ENCODE measurements at places on chromosomes 3 and 15.

DNA sequence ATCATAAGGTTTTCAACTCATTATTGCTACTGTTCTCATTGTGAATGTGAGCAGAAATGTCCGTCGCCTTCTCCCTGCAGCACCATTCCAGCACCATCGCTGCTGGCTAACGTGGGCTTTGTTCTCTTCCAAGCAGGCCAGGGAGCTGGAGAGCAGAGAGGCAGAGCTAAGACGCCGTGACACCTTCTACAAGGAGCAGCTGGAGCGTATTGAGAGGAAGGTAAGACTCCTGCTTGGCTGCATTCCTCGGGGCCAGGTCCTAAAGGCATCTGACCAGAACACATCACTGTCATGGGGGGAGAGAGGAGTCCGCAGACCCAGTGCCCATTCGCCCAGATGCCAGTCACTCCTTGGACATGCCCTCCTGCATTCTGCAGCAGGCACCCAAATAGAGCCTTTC lies 130.4 kb upstream of the PLXNA1 start:
- no peak for DNase-seq

DNA sequence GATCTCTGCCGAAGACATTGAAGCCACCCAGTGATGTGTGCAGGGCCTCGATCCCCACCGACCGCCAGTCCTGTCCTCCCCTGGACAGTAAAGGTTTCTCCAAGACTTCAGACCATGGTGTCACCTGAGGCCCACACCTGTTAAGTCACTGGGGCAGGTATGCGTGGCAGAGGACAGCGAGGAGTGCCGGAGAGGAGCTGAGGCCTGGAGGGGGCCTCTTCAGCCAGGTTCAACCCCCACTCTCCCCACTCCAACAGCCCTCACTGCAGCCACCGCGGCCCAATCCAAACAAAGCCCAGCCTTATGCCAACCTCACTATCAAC lies 2.4 kb downstream of the GOLGA8B start:
- DNase-seq, result no peak

- no peak for DNase-seq
Measured at GRCh38 chr3:69113536-69113935, 8.9 kb downstream of the LMOD3 start.

GRCh38 chr15:39171944-39172368 lies 408.9 kb upstream of the THBS1 start:
- peak; percentile 96 for DNase-seq

DNA sequence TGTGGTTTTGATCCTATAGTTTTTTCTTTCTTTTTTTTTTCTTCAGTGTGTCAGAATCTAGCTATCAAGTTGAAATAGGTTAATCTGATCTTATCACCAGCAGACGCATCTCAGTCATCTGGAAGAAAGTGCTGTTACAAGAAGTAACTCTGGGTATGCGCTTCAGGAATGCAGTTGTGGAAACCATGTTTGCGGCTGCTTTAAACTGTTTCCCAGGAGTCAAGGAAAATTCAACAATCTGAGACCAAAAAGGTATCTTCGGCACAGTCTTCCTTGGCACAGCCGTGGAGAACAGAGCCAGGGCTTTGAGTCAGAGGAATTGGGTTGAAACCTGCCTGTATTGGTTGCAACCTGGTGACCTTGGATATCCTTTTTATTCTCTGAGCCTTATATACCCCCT lies 59.9 kb downstream of the CD47 start:
- no peak for DNase-seq

GRCh38 chr3:122502139-122502538 lies 12.6 kb downstream of the KPNA1 start:
- no peak for DNase-seq

GRCh38 chr3:64801856-64802255 lies 114.1 kb upstream of the ADAMTS9 start:
- no peak for DNase-seq

DNA sequence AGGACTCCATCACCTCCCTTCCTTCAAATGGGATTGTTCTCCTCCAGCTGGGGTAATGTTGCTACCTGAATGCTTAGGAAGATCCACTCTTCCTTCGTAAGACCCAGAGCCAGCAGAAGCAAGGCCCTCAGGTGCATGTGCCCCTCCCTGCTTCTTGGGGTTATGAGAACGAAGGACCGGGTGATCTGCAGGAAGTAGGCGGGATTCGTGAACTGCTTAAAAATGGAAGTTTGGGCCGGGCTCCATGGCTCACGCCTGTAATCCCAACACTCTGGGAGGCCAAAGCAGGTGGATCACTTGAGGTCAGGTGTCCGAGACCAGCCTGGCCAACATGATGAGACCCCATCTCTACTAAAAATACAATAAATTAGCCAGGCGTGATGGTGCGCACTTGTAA lies 8.0 kb downstream of the TLR9 start:
- peak; percentile 28 for DNase-seq

DNA sequence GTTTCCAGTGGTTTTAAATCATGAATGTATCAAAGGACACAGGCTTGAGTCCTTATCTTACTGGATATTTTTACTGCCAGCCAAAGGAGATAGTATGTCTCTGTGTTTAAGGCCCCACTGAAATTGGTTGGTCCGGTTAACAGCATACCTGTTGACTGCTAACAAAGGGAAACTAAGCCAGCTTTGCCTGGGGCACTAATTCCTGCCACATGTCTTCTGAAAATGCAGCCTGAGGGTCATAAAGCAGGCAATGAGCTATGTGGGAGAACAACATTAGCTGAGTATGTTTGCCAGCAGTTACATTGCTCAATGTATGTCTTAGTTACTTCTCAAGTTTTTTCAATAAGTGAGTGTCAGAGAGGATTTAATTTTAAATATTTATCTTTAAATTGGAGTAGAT lies 12.4 kb downstream of the PLS1 start:
- DNase-seq, result no peak

- no peak for DNase-seq
Measured at GRCh38 chr3:154898443-154898842, 181.7 kb upstream of the MME start.

GRCh38 chr3:178439504-178439903 lies 96.7 kb upstream of the KCNMB2 start:
- peak; percentile 59 for DNase-seq

DNA sequence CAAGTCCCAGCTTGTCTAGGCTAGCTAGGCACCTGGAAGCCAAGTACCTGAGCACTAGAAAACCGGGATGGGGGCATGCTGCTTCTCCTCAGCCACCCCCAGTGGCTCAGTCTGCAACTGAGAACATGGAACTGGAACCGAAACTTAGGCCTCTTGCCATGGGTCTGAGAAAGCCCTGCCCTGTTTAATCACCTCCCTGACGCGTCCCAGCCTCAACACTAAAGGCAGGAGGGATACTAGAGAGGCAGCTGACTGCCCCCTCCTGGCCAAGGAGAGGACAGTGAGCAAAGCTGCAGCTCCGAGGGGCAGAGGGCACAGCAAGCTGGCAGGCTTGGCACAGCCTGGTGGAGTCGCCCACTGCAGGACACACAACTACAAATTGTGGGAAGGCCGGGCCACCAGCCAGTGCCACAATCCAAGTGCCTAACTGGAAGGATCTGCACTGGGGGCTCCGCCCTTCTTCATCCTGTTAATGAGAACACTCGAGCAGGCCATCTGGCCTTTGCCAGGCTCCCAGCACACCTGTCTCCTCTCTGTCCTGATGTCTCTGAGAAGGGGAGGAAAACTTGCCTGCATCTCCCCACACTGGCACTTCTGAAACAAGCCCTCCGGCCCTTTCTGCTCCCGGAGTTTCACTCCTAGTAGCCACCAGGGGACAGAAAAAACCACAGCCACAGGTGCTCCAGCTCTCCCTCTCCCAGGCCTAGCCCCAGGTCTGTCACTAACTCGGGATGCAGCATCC lies 53.7 kb downstream of the BDH1 start:
- DNase-seq, result peak; percentile 92

DNA sequence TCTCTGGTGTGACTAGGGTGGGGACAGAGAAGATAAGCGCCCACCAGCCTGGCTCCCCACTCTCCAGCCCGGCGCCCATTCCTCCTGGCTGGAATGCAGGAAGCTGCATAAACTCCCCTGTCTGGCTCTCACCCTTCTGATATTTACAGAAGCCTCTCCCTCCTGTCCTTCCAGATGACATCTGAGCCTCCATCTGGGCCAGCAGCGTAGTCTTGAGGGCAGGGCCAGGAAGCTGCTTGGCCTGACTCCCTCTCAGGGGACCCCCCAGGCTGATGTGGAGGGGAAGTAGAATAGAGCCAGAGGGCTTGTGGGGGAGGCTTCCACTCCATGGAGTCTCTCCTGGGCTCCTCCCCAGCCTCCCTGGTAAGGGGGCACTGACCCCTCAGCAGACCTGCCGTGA lies 49.9 kb downstream of the LINGO1 start:
- DNase-seq, result no peak

GRCh38 chr15:47955021-47955420 lies 165.8 kb upstream of the SLC24A5 start:
- no peak for DNase-seq

GRCh38 chr15:77564938-77565337 lies 67.8 kb downstream of the LINGO1 start:
- no peak for DNase-seq

DNA sequence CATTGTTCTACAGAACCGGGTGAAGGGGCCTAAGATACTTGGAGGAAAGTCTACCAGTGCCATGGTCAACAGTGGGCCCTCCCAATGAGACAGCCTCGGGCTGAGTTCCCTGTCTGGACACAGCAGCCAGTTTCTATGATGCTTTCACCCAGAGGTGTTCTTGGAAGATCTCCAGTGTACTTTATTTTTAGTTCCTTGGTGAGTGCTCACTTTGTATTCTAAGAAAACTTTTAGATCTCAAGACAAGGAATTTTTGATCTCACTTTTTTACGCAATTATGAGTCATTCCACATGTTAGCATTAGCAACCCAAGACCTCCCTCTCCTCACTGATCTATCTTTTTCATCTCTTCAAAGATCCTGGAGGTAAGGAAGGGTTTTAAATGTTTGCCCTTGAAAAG lies 287.7 kb downstream of the RORA start:
- no peak for DNase-seq

- peak; percentile 47 for DNase-seq
Measured at GRCh38 chr3:56800130-56800831, 1.5 kb downstream of the ARHGEF3 start.

DNA sequence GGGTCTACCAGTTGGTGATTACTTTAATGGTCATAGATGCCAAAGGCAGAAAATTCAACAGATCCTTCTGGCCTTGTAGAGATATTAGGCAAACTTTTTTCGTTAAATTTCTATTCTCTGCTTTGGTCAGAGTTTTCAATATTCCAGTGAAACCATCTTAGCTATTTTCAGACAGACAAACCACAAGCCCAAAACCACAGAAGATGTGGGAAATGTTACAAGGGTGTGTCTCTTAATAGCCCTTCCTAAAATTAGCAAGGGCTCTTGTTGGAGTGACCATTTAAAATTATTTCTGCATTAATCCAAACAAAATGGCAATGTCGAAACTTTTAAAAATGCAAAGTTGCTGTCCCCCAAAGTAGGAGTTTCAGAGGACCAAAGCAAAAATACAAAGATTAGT lies 102.8 kb downstream of the ARRDC4 start:
- DNase-seq, result no peak

DNA sequence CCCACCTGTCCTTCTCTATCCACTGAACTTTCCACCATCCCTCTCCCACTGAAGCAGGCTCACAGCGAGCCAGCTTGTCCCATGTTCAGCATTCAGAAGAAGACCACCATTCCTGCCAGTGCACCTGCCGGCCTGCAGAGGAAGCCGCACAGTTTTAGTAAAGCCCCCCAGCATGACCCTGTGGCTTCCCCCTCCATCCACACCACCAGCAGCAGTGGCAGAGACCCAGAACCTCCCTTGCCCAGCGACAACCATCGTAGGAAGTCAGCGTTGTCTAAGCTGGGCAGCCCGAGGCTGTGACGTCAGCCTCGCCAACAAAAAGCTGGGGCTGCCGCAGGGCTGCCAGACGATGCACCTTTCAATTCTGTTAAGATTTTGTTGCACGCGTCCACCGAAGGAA lies 66.6 kb upstream of the TAMM41 start:
- DNase-seq, result no peak

- DNase-seq, result no peak
Measured at GRCh38 chr3:8882171-8882593, 81.1 kb downstream of the RAD18 start.

GRCh38 chr3:64392001-64392400 lies 166.7 kb upstream of the PRICKLE2 start:
- peak; percentile 7 for DNase-seq

GRCh38 chr3:85081191-85081906 lies 122.6 kb downstream of the CADM2 start:
- peak; percentile 1 for DNase-seq

DNA sequence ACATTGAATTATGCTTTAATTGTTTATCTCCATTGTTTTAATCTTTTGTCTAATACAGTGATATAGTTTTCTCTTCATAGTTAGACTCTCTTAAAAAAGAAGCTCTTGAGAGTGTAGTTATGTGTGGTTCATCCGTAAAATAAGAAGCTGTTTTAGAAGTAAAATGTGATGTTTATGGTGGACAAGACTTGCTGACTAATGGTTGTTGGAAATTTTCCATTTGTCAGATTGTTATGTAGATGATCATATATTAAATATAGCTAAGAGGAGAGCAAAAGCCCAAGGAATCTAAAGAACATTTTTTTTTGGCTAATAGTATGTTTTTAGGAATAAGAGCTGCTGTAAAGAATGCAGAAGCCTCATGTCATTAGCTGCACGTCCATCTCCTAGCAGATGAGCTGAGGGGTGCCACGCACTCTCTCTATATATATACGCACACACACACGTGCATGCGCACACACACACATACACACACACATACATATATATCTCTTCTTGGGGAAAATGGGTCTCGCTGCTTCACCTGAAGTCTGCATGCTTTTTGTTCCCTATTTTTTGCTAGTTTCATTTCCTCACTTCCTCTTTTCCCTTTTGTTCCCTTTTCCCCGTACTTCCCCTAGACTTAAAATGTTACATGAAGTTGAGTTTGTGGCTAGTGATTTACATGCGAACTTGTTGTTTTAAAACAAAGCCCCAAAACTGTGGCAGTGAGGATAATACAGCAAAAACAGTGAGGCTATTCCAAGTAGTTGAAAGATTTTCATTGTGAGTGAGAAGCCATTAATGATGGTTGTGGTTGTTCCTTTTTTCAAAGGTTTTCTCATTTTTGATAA lies 107.8 kb downstream of the MBNL1 start:
- no peak for DNase-seq

DNA sequence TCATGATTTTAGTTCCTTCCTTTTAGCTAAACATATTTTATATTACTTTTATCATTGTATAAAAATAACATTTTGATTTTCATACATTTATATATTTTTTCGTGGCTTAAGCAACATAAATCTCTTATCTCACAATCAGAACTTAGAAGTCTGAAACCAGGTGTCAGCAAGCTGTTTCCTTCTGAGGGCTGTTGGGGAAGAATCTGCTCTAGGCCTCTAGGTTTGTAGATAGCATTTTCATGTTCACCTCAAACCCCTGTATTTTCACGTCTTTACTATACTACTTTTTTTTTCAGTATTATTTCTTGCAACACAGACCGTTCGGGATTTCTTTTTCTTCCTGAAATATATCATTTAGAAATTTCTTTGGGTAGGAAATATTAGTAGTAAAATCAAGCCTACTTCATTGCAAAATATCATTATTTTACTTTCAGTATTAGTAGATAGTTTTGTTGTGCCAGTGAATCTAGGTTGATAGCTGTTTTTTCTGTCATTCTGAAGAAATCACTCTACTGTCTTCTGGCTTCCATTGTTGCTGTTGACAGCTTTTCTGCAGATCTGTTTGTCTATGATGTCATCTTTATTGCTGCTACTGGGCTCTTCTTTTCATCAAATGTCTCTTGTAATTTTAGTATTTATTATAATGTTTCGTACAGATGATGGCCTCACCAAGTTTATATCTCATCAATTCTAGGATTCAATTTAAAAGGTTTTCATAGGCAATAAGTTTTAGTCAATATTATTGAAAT lies 756.3 kb downstream of the VGLL3 start:
- DNase-seq, result no peak

GRCh38 chr15:39252134-39252470 lies 328.8 kb upstream of the THBS1 start:
- no peak for DNase-seq
